Peyer's patch (tissue), 4 donors: ENCODE measurements at places on chromosomes 11 and 22. TPM values are rescaled to one million over a fixed set of nuclear protein-coding genes. Genes with fewer than 3 reads are reported as not detected.
A peak's percentile ranks its signal among the peaks of the same experiment; 100 is the strongest.

ANKK1 gene
- total RNA-seq: not detected

OR52B2 gene
- total RNA-seq: not detected

SART1 gene
- 28.4 TPM for total RNA-seq

RCOR2 gene
- total RNA-seq: not detected

PNPLA3 gene
- total RNA-seq: 6.6 TPM

GRCh38 chr11:34840736-34841386 is 75.3 kb downstream of the APIP start:
- no peak overlapping the region for H3K4me3 ChIP-seq
- no peaks in the 10 kb centered on the region for H3K4me1 ChIP-seq
- DNase-seq: peak; percentile 74
- no peaks in the 10 kb centered on the region for H3K36me3 ChIP-seq

GRCh38 chr11:126083829-126084607 is 21.4 kb upstream of the CDON start:
- H3K27ac ChIP-seq: no peak overlapping the region
- H3K27me3 ChIP-seq: no peaks in the 10 kb centered on the region
- DNase-seq: no peak
- no peaks in the 10 kb centered on the region for H3K4me1 ChIP-seq
- no peak overlapping the region for H3K4me3 ChIP-seq
- H3K36me3 ChIP-seq: no peaks in the 10 kb centered on the region

DNA sequence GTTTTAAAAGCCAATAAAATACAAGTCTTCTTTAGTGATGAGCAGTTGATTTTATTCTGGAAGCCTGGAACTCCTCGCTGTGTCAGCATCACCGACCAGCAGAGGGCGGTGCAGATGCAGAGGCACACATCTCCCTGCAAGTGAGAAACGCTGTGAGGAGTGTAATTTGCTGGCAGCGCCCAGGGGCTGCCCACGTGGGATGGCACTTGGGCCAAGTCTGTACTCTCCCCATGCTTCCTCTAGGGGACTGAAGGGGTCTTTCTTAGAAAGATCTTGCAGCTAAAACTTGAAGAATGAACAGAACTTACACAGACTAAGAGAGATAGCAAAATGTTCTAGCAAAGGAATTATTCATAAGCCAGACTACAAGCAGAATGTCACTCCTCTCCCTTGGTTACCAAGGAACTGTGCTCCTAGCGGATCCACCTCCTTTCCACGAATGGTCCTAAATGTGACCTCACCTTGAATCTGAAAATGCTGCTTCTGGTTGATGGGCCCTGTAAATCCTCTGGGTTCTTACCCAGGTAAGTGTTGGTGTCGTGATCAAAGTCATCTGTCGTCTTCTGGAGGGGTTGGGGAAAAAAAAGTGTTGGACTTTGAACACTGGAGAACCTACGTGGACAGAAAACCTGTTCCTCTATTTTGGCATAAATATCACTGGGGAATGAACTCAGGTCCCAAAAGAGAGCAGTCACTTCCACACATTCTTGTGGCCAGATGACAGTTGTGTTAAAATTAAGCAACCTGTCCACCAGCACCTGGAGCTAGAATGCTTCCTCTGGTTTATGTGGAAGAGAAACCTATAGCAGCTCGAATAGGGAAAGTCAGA is 31.8 kb downstream of the CNTF start:
- no peak overlapping the region for H3K27ac ChIP-seq
- peaks cover 6% of the 10 kb centered on the region for H3K4me1 ChIP-seq
- H3K4me3 ChIP-seq: no peak overlapping the region
- H3K36me3 ChIP-seq: no peaks in the 10 kb centered on the region
- DNase-seq: peak; percentile 84

DNA sequence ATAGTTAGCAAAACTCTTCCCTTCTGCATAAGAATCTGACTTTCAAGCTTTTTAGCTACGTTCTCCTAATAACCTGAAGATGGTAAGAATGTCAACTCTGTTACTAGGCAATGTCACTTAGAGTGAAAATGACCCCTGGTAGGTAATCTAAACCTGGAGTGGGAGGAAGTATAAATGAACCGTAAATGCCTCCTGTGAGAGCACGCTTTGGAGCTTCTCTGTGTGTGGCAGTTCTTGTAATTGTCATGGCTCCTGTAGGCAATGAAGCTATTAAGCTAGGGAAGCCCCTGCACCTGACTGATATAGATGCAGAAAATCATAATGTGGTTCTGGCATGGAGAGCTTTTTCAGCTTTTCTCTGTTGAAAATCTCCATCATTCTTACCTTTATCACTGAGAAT is 29.4 kb downstream of the CALCA start:
- DNase-seq: no peak
- no peaks in the 10 kb centered on the region for H3K36me3 ChIP-seq
- H3K4me1 ChIP-seq: no peaks in the 10 kb centered on the region
- no peaks in the 10 kb centered on the region for H3K27me3 ChIP-seq
- no peak overlapping the region for H3K27ac ChIP-seq

- no peak overlapping the region for H3K27ac ChIP-seq
- no peak overlapping the region for H3K4me3 ChIP-seq
- no peaks in the 10 kb centered on the region for H3K27me3 ChIP-seq
- H3K4me1 ChIP-seq: peaks cover 6% of the 10 kb centered on the region
These were observed 5.3 kb upstream of the LRRC10B start for GRCh38 chr11:61503135-61503770.

DNA sequence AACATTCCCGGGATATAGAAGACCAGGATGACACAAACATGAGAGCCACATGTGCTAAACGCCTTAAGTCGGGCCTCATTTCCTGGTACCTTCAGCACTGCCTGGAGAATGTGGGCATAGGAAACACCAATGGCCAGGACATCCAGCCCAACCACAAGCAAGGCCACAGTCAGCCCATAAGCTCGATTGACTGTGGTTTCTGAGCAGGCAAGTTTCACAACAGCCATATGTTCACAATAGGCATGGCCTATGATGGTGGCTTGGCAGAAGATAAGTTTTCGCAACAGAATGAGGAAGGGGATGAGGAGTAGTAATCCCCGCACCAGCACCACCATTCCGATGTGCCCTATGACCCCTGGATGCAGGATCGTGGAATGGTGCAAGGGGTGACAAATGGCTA is 26.9 kb upstream of the OR56A1 start:
- no peaks in the 10 kb centered on the region for H3K4me1 ChIP-seq
- H3K4me3 ChIP-seq: no peak overlapping the region
- no peak overlapping the region for H3K27ac ChIP-seq
- DNase-seq: no peak
- no peaks in the 10 kb centered on the region for H3K36me3 ChIP-seq

GRCh38 chr11:17350455-17351171 is 987 bp upstream of the NCR3LG1 start:
- H3K27ac ChIP-seq: no peak overlapping the region
- no peaks in the 10 kb centered on the region for H3K27me3 ChIP-seq
- DNase-seq: no peak

- no peaks in the 10 kb centered on the region for H3K36me3 ChIP-seq
- no peak for DNase-seq
- no peak overlapping the region for H3K27ac ChIP-seq
- no peaks in the 10 kb centered on the region for H3K4me1 ChIP-seq
- no peak overlapping the region for H3K4me3 ChIP-seq
These were observed 72.8 kb upstream of the CLNS1A start for GRCh38 chr11:77710358-77710757.

DNA sequence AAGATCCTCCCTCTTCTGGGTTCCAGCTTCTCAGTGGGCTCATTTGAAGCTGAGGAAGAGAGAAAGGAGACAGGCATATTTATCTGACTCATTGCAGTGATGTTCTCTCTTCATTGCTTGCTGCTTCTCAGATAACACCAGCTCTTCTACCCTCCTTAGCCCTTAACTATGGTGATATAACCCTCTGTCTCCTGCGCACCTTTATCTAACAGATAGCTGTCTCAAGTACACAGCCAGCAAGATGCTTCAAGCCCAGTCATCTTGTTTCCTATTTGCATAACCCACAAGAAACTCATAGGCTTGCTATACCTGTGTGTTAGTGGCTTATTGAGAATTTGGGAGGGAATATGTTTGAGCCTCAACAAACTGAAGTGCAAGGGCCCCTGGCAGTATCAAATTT is 12.6 kb downstream of the PRSS23 start:
- no peak for DNase-seq
- H3K27ac ChIP-seq: no peak overlapping the region
- no peaks in the 10 kb centered on the region for H3K36me3 ChIP-seq
- H3K4me3 ChIP-seq: no peak overlapping the region
- no peaks in the 10 kb centered on the region for H3K4me1 ChIP-seq
- no peaks in the 10 kb centered on the region for H3K27me3 ChIP-seq
